ENCODE measurements at places on chromosomes 7 and 10.
A peak's percentile ranks its signal among the peaks of the same experiment; 100 is the strongest.

- no peak for DNase-seq
Measured at GRCh38 chr7:86942081-86942480, 117.4 kb downstream of the ELAPOR2 start.

- DNase-seq: no peak
Measured at GRCh38 chr10:124040451-124041188, 52.8 kb downstream of the CHST15 start.

- no peak for DNase-seq
Measured at GRCh38 chr7:116730097-116731022, 58.4 kb downstream of the MET start.

DNA sequence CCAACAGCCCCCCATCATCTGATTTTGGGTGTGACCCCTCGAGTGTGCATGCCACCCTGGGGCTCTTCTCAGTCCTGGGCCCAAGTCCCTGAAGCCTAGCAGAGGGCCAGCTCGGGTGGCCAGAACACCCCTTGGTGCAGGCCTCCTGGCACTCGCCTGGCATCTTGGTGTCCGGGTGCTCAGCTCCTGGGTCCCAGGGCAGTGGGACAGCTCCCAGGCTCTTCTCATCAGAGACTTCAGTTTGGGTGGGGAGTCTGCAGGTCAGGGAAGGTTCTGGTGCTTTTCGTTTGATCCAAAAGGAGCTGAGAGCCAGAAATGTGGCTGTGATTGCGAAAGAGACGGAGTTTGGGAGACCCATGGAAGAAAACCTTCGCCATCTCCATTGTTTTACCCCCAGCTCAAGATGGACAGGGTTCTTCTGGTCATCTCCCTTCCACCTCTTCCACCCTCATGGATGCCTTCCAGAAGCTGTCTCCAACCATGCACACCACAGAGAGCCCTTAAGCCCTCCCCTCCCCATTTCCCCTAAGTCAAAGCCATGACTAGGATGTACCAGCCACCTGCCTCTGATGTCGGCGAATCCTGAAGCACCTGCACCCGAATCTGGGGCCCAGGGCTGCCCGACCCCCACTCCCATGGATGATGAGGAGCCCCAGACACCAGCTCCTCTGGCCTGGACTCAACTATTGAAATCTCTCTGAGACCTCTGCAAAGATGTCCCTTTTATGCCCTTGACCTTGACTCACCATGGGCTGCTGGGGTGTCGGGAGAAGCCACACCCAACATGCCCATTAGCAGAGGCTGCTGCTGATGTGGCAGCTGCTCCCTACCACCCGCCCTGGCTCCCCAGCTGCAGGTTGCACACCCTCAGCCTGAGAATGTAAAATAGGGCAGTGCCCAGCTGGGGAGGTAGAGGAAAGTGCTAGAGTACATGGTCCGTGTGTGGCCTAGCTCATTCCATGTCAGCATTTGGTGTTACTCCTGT lies 55.3 kb downstream of the ADCYAP1R1 start:
- DNase-seq: no peak

- DNase-seq: no peak
Measured at GRCh38 chr10:91163869-91164474, 56.5 kb upstream of the PCGF5 start.

DNA sequence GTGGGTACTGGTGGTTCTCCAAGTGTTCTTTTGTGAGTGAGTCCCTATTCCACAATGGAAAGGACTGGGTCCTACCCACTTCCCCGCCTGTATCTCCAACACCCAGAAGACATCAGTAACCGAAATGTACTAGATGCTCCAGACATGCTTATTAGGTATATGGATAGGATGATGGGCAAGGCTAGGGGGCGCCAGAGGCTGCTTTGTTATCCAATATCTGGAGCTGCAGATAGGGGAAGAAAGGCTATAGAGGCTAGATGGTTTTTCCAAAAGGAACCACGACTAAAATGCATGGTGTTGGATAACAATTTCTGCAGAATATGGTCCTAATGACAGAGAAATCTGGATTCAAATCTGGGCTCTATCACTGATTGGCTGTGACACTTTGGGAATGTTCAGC lies 56.2 kb upstream of the TM9SF3 start:
- no peak for DNase-seq

DNA sequence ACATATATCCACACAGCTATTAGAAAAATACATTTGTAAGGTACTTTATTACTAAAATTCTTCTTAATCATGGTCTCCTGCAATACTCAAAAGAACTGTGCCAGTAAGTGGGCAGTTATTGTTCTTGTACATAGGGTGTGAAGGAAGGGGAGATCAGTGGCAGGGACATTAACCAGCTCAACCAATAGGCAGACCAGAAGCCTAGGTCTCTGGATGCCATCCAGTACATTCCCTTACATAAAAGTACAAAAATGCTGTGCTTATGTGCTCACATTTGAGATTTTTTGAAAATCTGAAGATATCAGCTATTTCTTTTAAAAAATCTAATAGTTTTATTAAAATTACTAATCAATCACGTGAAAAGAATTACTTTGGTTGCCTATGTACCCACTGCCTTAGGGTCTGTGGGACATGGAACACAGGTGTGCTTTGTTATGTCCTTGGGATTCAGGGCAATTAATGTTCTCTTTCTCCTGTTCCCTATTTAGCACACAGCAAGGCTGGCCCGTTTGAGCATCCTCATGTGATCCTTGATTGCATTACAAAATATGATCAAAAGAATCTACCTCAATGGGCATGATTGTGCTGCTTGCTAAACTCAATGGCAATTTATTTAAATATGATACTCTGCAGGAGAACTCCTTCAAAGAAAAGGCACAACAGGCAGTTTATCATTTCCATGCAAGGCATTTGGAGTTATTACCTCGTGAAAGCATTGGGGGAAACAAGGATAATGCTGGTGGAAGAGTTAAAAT lies 22.7 kb downstream of the TWIST1 start:
- no peak for DNase-seq

- no peak for DNase-seq
Measured at GRCh38 chr10:107238275-107238674, 73.8 kb upstream of the SORCS1 start.

GRCh38 chr10:33655165-33655815 lies 320.8 kb upstream of the NRP1 start:
- DNase-seq: no peak

DNA sequence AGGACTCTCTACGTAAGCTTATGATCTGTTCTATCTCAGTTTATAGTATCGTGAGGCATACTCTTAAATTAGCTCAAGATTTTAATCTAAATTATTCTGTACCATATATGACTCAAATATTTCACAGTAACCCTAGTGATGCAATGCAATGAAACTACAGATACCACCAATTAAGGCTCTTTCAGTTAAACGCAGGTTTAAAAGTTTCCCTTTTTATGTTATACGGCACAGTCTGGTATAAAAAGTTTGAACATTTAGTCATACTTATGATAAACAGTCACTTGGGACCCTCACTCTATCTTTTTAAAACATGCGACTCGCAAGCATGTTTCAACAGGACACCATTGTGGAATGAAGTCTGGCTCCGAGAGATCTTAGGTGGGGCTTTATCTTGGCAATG lies 107.2 kb downstream of the CDK6 start:
- DNase-seq: no peak

DNA sequence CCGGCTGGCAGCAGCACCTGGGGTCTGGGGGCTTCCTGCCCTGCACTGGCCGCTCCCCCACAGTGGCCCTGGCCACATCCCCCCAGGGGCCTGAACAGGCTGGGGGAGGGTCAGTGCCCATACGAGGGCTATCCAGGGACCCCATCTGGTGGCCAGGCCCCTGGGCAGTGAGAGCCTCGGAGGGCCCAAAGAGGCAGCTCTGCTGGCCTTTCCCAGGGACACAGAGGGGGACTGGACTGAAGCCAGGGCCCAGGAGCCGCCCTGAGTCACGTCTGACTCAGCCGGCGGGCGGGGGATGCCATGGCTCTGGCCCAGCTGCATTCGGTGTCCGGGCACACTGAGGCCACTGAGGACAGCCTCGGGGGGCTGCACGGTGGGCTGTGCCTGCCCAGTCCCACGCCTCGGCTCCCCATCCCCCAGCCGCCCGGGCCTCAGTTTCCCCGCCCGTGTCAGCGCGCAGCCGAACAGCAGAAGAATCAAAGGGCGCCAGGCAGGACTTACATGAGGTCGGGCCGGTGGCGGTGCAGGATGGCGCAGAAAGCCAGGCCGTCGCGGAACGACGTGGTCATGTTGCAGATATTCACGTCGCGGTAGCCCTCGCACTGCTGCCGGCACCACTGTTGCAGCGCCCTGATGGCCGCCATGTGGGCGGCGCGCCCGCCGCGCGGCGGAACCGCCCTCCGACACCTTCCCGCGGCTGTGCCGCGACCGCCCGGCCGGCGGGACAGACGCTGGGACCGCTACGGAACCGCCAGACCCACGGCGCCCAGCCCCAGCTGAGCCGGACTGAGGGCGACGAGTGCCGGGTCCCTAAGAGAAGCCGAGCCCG lies at the start of gene MICALL2:
Gene MICALL2 (minus strand): TSS at position 788 of the 829 bp plus-strand sequence. CDS start 144 bp downstream, at position 644.
- no peak for DNase-seq

DNA sequence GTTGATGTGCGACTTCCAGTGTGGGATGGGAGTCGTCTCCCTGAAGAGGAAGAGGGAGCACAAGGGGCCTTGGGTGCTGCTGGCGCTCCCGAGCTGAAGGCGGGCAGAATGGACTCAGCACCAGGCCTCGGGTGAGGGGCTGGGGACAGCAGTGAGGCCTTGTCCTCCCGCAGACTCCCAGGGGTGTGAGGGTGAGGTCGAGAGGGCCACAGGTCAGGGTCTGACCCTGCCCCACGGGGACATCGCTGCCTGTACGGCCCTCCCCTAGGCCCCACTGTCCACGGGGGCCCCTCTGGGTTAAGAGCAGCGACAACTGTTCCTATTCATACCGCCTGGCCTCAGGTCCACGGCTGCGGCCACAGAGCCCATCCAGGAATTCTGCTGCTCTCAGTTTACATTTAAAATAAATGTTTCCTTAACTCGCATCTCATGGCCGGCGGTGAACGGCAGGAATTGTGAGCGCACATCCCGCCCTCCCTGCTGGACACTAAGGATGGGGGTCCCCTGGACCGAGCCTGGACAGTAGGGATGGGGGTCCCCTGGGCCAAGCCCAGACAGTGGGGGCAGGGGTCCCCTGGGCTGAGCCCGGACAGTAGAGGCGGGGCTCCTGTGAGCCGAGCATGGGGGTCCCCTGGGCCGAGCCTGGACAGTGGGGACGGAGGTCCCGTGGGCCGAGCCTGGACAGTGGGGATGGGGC lies 61.7 kb downstream of the PDGFA start:
- no peak for DNase-seq

DNA sequence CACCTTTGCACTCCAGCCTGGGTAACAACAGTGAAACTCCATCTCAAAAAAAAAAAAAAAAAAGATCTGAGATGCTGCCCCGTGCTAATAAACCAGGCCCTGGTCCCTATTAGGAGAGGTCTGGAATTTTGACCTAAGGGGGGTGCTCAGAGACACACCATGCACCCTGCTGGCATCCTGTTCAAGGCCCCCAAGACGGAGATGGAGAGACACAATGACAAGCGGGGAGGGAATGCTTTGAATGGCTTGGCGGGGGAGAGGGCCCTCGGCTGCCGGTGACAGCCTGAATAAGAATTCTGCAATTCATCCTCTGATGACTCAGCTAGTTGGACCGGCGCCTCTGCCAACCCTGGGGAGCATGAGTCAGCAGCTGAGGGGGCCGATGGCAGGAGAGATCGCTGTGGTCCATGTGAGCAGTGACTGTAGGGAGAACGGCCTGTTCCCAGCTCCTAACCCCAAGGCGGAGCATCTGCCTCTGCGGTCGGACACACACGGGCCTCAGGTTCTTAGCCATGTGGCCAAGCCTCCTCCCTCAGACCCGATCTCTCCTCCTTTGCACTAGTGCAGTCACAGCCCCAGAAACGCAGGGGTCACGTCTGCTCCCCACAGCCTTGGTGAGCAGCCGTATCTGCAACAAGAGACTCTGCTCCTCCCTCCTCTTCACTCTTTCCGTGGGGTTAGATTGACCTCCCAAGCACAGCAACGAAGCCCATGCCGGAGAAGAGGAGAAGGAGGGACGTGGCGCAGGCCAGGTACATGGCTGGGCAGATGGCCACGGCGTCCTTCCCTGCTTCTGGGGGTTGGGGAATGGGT lies 14.9 kb downstream of the TRIM56 start:
- DNase-seq: peak; percentile 77

DNA sequence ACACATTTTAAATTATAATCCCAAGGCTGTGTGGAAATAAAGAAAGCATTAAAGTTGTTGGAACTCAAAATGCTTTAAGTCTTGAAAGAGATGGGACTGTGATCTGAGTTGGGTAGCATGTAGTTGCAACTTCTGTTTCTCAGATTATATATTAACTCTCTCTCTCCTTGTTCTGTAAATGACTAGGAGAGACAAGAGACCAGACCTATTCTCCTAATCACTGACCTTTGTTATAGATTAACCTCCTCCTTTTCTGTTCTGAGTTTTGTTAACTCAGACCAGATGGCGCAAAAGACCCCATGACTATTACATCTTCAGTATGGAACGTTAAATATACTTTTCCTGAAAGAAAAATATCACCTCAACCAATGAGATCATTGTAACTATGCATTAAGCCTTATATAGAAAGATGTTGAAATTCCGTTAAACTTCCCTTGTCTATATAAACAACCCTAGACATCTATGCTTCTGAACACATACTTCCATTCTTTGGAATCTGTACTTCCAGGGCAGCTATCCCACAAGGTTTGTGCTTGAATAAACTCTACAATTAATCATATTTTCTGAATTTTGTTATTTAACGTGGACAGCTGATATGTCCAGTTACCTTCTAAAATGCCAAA lies 143.5 kb upstream of the TRIM24 start:
- DNase-seq: no peak

DNA sequence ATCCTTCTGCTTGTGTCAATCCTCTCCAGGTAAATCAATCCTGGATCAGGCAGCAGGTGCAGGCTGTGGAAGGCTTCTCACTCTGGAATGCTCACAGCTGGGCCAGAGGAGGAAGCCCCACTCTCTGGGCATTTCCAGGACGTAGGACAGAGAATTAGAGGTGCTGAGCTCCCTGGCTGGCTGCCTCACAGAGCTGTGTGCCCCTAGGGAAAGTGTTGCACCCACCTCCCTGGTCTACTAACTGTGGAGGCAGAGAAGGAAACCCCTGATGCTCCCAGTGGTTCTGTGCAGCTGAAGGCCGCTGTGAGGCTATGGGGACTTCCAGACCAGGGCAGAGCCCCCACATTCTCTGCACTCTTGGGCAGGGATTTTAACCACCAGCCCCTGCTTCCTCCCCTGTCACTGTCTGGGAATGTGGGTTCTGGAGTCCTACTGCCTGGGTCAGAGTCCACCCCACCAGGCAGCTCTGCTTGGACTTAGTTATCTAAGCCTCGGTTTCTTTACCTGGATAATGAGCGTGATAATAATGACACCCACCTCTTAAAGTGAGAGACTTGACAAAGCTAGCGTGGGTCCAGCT lies 73.5 kb upstream of the EEPD1 start:
- no peak for DNase-seq

- DNase-seq: no peak
Measured at GRCh38 chr10:100826983-100827818, 81.8 kb downstream of the PAX2 start.

GRCh38 chr7:16791071-16791470 lies 13.7 kb downstream of the AGR2 start:
- no peak for DNase-seq

DNA sequence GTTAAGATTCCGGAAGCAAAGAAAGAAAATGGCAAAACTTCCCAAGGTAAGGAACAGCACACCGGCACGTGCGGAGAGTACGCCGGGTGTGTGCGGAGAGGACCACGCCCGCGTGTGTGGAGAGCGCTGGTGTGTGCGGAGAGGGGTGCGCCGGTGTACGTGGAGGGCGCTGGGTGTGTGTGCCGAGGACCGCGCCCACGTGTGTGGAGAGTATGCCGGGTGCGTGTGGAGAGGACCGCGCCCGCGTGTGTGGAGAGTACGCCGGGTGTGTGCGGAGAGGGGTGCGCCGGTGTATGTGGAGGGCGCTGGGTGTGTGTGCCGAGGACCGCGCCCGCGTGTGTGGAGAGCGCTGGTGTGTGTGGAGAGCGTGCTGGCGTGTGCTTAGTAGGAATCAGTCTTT lies 48.6 kb upstream of the DPYSL4 start:
- DNase-seq: no peak
